Tibial nerve (tissue), 4 donors: ENCODE measurements at places on chromosomes 4 and X.

DNA sequence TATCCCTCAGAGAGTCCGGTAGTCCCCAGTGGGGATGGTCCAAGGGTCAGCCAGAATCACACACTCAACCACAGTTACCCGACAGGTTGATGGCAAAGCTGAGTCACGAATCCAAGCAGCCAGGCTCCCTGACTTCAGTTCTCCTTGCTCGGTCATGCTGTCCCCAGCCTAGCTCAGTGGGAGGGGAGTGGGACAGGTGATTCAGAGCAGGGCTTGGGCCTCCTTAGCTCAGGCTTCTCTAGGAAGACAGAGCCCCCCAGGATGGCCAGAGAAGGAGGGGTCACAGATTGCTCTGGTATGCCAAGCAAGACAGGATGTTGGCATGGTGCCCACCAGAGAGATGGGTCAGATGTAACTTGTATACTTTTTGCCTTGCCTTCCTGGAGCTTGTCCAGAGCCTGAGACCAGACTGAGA, 66.5 kb downstream of the EFNB1 start:
- DNase-seq: peak; percentile 18

DNA sequence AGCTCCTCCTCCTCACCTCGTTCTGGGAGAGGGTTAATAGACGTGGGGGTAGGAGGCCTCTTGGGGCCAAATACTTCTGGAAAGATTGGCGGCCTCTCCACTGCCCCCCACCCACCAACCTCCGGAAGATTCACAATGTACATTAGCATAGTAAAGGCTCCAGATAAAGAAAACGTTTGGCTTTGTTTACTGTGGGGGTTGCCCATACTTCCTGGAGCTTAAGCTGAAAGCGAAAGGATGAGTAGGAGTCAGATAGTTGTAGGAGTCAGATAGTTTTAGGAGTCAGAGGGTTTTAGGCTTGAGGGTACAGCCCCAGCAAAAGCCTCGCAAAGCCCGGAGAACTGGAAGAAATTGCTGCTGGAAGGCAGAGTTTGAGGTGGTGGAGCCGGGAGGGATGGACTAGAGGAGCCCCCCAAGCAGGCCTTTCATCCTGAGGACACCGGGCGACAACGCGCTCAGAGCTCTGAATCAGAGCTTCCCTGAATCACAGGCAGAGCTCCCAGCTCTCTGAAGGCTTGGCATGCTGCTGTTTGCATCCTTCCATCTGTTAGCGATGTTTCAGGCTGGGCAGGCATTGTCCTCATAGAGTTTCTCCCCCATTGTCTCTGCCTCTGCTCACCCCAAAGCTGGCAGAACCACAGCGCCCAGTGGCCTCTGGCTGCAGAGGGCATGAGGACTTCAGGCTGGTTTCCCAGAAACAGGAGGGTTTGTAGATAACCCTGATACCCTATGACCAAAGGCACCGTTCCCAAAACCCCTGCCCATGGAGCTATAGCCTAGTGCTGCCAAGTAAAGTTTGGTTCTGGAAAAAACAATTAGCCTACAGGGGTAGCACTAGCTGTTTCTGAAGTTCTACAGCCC, 280.7 kb downstream of the BCOR start:
- no peak for DNase-seq

GRCh38 chrX:133005616-133006015, 47.2 kb upstream of the HS6ST2 start:
- DNase-seq: no peak

- no peak for DNase-seq
Measured at GRCh38 chr4:185502386-185502785, 30.9 kb upstream of the CCDC110 start.

GRCh38 chr4:8830056-8830455, 41.6 kb downstream of the HMX1 start:
- DNase-seq: no peak

DNA sequence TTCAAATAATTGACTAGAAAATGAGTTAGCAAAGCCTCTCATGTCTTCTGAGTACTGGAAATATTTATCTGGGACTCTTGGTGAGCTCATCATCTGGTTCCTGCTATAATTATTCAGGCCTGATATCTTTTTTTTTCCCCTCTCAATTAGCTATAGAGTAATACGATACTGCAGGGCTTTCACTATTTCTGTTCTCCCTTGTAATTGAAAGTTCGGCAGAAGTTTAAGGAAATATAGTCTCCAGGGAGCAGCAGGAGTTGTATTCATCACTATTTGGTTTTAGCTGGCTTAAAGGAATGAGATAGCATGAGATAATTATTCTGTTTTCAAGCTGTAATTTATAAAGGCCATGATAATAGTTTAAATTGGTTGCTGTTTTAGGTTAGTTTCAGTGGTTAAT, 378.6 kb upstream of the EPHA5 start:
- DNase-seq: no peak

GRCh38 chr4:69668680-69669079, 15.6 kb upstream of the UGT2A1 start:
- DNase-seq: no peak

DNA sequence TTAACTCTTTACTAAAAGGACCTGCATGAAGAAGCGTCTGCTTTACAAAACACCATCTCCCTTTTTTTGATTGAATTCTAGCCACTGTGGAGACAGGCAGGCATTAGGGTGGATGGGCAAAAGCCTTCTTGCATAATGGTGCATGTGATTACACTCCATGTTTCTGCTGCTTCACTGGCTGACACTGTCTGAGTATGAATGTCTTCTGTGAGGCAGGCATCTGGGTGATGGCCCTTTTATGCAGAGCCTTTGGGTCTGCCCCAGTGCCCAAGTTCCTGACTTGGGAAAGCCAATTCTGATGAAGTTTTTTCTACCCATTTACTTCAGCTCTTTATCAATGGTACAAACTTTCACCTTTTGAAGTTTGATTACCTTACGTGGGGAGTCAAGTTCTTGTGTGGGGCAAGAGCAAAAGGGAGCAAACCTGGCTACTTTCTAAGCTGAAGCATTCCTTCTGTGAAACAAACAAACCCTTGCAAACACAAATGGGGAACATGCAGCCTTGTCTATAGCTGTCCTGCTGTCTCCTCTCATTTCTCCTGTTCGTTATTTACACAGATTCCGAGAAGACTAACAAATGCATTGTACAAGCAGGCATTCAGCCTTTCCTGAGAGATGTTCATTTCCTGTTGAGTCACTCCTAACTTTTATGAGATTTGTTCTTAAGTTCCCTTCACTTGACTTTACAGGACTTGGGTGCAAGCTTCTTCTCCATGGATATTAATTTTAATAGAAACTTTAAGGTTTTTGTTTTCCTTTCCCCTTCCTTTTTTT, 301.9 kb downstream of the TLL1 start:
- no peak for DNase-seq

DNA sequence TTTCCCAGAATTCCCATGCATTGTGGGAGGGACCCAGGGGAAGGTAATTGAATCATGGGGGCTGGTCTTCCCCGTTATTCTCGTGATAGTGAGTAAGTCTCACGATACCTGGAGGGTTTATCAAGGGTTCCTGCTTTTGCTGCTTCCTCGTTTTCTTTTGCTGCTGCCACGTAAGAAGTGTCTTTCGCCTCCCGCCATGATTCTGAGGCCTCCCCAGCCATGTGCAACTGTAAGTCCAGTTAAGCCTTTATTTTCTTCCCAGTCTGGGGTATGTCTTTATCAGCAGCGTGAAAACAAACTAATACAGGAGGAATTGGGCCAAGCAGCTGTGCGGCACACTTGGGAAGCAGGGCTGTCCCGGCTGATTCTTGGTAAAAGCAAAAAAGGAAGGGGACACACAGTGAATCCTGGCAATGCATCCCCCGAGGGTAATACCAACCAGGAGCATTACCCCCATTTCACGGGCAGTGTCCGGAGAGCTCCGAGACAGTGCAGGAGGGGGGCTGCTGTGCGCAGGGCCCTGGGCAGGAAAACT, 185.7 kb downstream of the AFAP1 start:
- DNase-seq: no peak

GRCh38 chr4:113555868-113556267, 205.7 kb downstream of the CAMK2D start:
- no peak for DNase-seq

- DNase-seq: no peak
Measured at GRCh38 chr4:26009502-26009901, 95.5 kb downstream of the SMIM20 start.

DNA sequence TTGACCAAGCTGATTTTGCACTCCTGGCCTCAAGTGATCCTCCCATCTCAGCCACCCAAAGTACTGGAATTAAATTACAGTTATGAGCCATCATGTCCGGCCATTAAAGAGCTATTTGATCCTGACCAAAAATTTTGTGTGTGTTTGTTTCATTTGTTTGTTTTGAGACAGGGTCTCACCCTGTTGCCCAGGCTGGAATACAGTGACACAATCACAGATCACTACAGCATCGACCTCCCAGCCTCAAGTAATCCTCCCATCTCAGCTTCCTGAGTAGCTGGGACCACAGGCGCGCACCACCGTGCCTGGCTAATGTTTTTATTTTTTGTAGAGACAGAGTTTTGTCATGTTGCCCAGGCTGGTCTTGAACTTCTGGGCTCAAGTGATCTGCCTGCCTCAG, 82.9 kb upstream of the RBPJ start:
- DNase-seq: no peak

DNA sequence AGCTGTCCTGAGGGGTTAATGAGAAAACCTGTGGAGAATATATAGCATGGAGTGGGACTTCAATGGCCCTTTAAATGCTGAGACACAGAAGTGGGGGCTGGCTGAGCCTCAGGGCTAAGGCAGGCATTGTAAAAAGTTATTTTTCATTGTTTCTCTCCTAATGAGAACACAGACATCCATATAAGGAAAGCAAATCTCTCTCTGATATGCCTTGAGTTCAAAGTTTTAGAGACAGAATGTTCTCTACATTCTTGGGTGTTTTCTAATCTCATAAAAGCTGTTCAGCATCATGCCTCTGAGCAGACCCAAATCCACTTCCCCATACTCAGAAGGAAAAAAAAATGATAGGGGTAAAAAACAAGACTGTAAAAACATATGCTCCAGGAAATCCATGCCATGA, 16.8 kb upstream of the RAB40A start:
- DNase-seq: no peak

DNA sequence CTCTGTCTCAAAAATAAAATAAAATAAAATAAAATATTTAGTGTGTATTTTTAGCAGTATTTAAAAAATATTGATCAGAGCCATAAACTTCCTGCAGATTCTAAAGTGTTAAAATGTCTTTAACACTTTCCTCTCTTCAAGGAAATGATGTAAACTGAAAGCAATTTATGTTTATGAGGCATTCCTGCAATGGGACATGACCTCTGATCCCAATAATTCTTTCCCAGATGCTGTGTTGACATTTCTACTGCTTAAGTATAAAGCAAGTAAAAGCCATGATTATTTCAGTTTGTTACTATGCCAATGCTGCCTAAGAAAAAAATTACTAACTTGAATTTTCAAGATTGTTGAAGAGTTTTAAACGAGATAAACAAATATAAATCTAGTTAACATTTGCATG, 29.0 kb downstream of the COQ2 start:
- DNase-seq: no peak

GRCh38 chr4:40745285-40745984, 4.3 kb upstream of the NSUN7 start:
- no peak for DNase-seq

DNA sequence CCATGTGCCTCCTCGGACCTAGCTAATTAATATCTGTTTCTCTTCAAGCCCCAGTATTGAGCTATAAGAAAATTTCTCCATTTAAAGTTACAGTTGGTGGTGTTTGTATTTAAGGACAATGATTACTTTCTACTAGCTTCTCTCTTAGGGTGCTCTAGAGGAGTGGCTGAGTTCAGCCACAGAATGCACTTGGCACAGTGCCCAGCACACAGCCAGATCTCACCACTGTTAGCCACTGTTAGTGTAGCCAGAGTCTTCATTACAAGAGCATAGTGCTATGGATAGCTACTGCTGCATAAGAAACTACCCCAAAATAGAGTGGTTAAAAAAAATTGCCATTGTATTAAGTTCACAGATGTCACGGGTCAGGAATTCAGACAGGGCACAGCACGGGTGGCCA, 421.3 kb downstream of the BCOR start:
- no peak for DNase-seq

- DNase-seq: no peak
Measured at GRCh38 chrX:24153796-24154189, 4.3 kb downstream of the ZFX start.

DNA sequence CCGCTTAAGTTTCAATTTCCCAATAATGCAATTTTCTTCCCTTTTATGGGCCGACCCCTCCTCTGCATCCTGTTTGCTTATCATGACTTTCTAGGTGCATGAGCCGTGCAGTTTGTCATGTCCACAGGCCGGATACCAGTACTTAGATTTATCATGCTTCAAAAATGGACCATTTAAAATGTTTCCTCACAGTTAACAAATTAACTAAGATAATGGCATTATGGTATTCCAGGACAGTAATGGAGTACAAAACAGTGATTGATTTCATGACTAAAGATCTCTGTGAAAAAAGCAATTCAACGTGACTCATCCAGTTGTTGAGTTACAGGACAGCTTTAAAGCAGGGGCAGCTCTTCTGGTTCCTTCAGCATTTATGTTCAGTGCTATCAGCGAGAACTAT, 23.0 kb downstream of the SNX25 start:
- DNase-seq: no peak

DNA sequence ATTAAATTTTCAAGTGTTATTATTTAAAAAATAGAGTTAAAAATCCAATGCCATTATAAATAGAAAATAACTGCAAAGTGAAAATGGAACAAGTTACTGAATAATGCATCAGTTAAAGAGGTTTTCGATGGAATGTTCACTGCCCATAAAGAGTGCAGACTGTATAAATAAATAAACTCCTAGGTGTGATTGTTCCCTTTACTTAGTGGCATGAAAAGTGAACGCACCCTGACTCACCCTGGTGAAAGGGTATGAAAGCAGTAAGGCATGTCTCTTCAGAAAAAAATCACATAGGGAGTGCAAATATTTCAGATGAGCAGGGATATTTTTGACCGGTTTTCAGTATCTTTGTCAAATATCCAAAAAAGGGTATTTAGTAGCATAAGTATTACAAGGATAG, 387.8 kb downstream of the DCAF12L2 start:
- DNase-seq: no peak

DNA sequence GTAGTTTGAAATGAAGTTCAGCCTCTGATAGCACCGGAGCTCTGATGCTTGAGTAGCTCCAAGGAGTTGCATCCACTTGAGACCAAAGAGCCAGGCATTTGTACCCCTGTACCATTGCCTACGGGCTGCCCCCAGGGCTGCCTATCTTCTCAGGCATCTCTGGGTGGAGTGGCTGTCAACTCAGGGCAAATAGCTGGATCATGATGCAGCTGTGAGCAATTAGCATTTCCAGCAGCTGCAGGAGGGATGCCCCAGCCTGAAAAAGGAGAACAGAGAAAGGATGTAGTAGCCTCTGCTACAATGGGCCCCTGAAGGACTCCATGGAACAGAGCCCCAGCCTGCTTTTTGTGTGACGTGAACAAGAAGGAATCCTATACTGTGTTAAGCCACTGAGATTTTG, 492.6 kb downstream of the BCOR start:
- DNase-seq: no peak

GRCh38 chr4:19689511-19689910, 562.2 kb upstream of the SLIT2 start:
- DNase-seq: no peak

- DNase-seq: no peak
Measured at GRCh38 chr4:77073981-77074380, 1.8 kb downstream of the CCNI start.

- DNase-seq: no peak
Measured at GRCh38 chr4:66974665-66975064, 570.6 kb downstream of the CENPC start.
